Stimulated activated CD4-positive, alpha-beta T cell treated with anti-CD3 and anti-CD28 coated beads, Interleukin-12 subunit alpha, Interleukin-12 subunit beta, amount 100 ng/mL, for 4 hours (primary cell): ENCODE measurements at places on chromosomes 2 and 18.

- no peak for DNase-seq
Measured at GRCh38 chr2:61085883-61086282, 20.2 kb downstream of the SANBR start.

DNA sequence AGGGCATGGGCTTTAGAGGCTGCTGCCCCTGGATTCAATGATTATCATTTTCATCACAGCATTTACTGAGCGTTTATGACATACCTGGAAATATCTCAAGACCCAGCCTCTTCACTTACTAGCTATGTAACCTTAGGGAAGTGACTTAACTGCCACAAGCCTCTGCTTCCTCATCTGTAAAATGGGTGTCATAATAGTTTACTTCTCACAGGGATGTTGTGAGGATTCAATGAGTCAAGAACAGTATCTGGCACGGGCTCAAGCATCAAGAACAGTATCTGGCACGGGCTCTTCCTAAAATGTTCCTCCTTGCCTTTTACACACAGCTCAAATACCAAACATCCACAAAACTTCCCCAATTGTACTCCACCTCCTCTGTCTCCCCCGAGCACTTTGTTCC, 31.4 kb downstream of the LGALSL start:
- no peak for DNase-seq

DNA sequence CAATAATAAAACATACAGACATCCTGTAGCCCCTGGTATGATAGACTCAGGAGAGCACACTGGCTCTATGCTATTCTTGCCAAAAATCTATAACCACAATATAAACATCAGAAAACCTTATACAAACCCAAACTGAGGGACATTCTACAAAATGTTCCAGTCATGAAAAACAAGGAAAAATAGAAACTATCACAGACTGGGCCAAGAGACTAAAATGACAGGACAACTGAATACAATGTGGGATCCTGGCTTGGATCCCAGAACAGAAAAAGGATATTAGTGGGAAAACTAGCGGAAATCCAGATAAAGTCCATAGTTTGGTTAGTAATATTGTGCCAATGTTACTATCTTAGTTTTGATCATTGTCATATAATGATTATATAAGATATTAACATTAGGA, 29.6 kb upstream of the EPAS1 start:
- DNase-seq: no peak

DNA sequence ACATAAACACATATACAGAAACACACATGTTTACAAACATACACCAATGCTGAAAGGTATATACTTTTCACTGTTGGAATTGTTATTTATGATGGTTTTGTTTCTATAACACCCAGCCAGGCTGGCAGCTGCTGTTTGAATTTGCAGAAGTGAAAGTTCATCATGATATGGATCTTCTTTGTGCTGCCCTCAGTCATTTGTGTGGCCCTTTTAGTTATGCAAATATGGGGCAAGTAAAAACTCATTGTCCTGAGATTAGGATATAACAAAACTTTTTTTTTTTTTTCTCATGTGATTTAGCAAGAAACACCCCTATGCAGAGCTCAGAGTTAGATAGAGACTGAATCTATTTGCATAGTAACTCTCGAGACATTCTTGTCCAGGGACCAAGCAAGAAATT, 714.1 kb downstream of the KCNJ3 start:
- no peak for DNase-seq

DNA sequence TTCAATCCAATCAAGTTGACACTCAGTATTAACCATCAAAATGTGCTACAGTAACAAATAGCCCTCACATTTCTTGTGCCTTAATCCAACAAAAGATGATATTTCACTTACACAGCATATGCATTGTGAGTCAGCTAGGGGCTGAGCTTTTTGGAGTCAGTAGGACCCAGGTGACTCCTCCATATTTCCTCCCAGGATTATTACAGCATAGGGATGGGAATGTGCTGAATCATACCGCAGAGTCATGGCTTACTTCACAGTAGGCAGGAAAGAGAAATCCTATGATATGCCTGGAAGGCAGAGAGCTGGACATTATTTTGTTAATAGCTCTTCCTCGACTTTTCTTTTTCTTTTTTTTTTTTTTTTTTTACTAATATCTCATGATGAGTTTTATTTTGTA, 153.3 kb downstream of the TMEM182 start:
- no peak for DNase-seq

DNA sequence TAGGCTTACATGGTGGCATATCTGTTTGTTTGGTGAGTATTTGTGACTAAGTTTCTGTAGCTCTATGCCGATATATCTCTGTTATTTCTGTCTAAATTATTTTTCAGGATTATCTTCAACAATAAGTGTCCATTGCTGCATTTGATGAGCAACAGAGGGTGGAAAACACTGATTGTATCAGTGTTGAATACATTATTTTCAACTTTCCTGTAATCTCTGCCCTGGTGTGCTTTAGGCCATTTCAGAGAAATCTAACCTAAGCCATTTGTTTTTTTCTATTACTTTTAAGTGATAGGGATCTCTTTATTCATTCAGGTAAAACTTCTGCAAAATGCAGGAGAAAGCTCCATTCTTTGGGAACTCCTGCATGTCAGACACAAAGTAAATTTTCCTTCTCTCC, 654.5 kb downstream of the RNF144A start:
- DNase-seq: no peak

DNA sequence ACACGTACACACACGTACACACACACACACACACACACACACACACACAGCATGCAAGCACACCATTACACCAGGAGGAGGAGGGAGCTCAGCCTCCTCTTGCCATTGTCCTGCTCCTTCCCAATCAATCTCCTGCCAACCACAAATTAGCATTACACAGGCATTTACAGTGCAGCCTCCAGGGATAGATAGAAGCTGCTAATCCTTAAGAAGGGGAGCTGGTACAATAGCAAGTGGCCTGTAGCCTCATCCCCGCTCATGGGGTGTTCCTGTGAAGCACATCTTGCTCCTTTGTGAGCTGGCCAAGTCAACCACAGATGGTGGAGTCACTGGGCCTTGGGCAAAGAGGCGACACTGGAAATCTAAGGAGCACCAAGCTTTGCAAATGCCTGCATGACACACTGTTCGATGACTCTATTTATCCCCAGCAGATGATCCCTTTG, 110.3 kb upstream of the PKDCC start:
- no peak for DNase-seq

GRCh38 chr2:133061874-133062593, 392.0 kb upstream of the LYPD1 start:
- DNase-seq: no peak

- no peak for DNase-seq
Measured at GRCh38 chr18:32769586-32770053, 3.2 kb downstream of the KLHL14 start.

DNA sequence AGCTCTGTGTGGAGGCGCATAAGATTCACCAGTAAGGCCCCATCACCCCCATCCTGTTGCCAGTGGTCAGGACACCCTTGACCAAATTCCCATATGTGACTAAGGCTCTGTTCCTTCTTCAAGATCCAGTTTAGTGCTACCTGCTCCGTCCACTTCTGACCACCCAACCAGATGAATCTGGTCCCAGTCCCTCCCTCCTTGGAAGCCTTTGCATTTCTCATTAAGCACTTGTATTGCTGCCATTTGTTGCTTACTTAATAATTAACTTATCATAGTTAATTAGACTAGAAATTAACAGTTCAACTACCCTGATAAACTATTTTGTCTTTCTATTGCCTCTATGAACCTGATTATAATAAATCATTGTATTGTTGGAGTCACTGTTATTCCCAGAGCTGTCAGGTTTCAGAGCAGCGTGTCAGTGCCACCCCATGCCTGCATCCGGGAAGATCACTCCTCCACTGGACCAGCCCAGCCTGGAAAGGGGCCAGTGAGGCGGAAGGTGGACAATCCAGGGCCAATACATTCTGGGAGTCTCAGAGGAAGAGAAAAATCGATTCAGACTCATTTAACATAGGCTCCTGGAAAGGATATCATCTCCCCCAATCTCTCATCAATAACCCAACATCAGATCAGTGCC, 9.5 kb upstream of the NAT8 start:
- no peak for DNase-seq

GRCh38 chr18:35051641-35052377, 10.6 kb downstream of the MAPRE2 start:
- DNase-seq: no peak

DNA sequence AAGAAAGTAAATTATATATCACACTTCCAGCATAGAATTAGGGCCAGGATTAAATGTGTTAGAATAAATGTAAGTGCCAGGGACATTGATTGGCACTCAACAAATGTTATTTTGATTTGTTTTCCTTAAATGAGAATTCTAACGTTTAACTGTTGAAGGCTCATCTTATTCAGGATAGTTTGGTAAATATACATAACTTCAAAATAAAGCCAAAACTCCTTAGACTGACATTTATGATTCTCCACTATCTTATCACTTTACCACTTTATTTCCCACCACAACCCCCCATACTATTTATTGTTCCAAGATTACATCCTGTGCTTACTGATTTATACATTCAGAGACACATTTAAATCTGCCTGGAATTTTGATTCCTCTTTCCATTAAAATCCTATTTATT, 769.5 kb upstream of the CDH2 start:
- DNase-seq: no peak

GRCh38 chr18:23593720-23594119, 7.4 kb upstream of the NPC1 start:
- DNase-seq: no peak

DNA sequence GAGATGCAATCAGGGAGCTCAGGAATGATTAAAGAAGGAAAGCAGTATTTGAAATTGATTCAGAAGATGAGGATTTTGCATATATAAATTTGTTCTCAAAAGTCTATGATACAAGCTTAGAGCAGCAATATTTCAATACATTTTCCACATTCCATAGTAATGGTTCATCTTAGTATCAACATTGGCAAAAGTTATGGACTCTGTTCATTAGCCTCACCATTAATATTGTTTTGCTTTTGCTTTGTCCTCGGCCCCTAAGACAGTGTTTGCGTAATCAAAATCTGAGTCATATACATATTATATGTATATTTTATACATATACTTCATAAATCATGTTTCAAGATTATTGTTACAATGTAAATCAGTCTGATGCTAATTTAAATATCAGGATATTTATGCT, 176.6 kb downstream of the CNTNAP5 start:
- no peak for DNase-seq

DNA sequence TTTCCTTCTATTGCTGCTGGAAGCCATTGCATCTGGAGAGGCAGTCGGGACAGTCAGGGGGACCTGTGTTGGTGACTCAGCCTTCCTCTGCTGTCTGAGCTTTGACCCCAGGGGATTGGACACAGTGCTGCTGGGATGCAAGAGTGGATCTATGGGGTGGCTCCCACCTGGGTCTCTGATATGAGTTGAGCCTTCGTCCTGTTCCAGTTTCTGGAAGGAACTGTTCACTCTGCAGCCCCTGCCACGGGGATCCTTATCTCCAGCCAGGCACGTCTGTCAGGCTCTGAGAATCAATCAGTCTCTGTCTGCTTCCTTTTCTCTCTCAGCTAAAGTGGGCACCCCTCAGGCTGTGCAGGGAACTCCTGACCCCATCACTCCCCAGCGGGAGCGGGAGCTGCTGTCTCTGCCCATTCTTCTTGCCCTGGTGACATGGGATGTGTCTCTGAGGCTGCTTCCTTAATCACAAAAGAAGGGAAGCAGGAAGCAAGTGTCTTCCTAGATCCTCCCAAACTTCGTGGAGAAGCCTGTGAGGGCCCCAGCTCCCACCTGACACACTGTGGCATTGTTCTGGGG, 51.7 kb downstream of the ARHGAP28 start:
- no peak for DNase-seq

- no peak for DNase-seq
Measured at GRCh38 chr18:13221869-13222855, 3.6 kb downstream of the LDLRAD4 start.

- DNase-seq: no peak
Measured at GRCh38 chr2:96769814-96770213, 9.1 kb downstream of the CNNM4 start.
